ENCODE measurements at places on chromosomes 1 and 21. TPM values are rescaled to one million over a fixed set of nuclear protein-coding genes. Genes with fewer than 3 reads are reported as not detected.

VASH2 gene
- total RNA-seq = 2.8 TPM

EFCAB14 gene
- 49.0 TPM for total RNA-seq

CHODL gene
- total RNA-seq = 0.22 TPM

LRP8 gene
- total RNA-seq = 14.5 TPM

IFI6 gene
- total RNA-seq = 36.1 TPM

ERICH3 gene
- total RNA-seq = not detected

GJB4 gene
- not detected for total RNA-seq

LHX8 gene
- not detected for total RNA-seq

C1QC gene
- total RNA-seq = not detected

PRAMEF18 gene
- total RNA-seq = not detected

ACTL8 gene
- not detected for total RNA-seq

PCP4 gene
- total RNA-seq = not detected

PLA2G5 gene
- total RNA-seq = not detected

CLCNKA gene
- total RNA-seq = 0.12 TPM

CYP4A11 gene
- total RNA-seq = not detected

FCGR3A gene
- not detected for total RNA-seq

C1orf21 gene
- 15.5 TPM for total RNA-seq

FOXD2 gene
- 1.0 TPM for total RNA-seq

RO60 gene
- 89.7 TPM for total RNA-seq

TRPM2 gene
- not detected for total RNA-seq

FCRL1 gene
- not detected for total RNA-seq

SLFNL1 gene
- total RNA-seq = not detected

LYPD8 gene
- not detected for total RNA-seq

FCN3 gene
- not detected for total RNA-seq

RAB7B gene
- 3.5 TPM for total RNA-seq

OLFML2B gene
- 120 TPM for total RNA-seq

PDZK1 gene
- 1.1 TPM for total RNA-seq
